ENCODE measurements at places on chromosomes 7 and 10.

DNA sequence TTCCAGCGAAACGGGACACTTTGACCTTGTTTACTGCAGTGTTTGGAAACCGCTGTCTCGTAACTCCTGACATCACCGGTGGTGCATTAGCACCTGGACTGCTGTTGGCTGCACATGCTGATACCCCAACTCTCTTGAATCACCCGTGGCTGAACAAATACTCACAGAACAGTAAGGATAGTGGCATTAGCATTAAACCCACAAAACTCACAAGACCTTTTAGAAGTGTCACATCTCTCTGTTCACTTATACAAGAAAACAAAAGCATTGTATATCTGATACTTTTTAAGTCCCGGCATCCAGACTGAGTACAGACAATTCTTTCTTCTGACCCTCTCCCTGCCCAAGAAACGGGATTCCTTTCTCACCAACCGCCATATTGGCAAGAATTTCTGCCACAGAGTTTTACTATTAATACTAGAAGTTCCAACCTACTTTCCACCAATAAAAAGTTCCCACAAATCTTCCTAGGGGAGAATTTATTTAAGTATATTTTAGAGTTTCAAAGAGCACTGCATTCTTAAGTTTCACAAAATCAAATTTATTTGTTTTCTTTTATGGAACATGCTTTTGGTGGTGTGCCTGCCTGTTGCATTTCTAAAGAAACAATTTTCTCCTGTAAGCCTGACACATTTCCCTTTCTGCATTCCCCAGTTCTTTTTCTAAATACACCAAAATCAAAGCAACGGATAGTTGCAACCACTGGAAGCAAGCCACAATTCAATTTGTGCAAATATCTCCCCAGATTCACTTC, 208.4 kb upstream of the KLF14 start:
- H3K4me3 ChIP-seq, result peak overlapping the region; percentile 80
- H3K27me3 ChIP-seq, result no peaks in the 10 kb centered on the region
- peaks cover 54% of the 10 kb centered on the region for H3K36me3 ChIP-seq
- no peak for DNase-seq

DNA sequence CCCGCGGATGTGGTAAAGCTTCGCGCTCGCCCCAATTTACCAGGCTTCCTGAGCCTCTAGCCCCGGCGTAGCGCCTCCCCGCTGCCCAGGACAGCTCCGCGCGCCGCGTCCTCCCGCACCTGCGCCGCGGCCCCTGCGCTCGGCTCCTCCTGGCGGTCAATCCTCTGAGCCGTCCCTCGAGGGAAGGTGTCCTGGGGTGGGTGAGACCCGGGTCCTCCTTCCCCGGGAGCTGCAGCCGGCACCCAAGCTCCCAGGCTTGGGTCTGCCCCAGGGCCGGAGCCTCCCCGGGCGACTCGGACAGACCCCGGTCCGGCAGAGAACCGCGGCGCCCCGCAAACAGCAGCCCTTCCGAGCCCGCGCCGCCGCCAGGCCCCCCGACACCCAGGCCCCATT, 512 bp downstream of the OSBPL3 start:
- peaks cover 3% of the 10 kb centered on the region for H3K27me3 ChIP-seq
- peak overlapping the region; percentile 68 for H3K27ac ChIP-seq
- peak; percentile 87 for DNase-seq
- peak overlapping the region; percentile 86 for H3K4me3 ChIP-seq

- peaks cover 2% of the 10 kb centered on the region for H3K36me3 ChIP-seq
- H3K4me1 ChIP-seq, result peaks cover 36% of the 10 kb centered on the region
- no peaks in the 10 kb centered on the region for H3K27me3 ChIP-seq
- H3K27ac ChIP-seq, result no peak overlapping the region
Observed at GRCh38 chr10:69181433-69181832, 1.4 kb downstream of the SUPV3L1 start.

- no peak for DNase-seq
- peaks cover 7% of the 10 kb centered on the region for H3K4me1 ChIP-seq
- peaks cover 1% of the 10 kb centered on the region for H3K36me3 ChIP-seq
- H3K27me3 ChIP-seq, result no peaks in the 10 kb centered on the region
- no peak overlapping the region for H3K27ac ChIP-seq
Observed at GRCh38 chr10:1954300-1954699, 217.0 kb upstream of the ADARB2 start.

DNA sequence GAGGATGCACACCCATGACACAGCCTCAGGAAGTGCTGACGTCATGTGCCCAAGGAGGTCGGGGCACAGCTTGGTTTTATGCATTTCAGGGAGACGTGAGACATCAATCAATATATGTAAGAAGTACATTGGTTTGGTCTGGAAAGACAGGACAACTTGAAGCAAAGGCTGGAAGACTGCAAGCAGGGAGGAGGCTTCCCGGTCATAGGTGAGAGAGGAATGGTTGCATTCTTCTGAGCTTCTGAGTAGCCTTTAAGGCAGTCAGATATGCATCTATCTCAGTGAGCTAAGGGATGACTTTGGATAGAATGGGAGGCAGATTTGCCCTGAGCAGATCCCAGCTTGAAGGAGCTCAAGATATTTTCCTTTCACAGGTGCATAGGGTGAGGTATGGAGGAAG, 349.5 kb downstream of the TYW1 start:
- H3K4me1 ChIP-seq, result peaks cover 2% of the 10 kb centered on the region
- no peak for DNase-seq
- peaks cover 18% of the 10 kb centered on the region for H3K36me3 ChIP-seq
- H3K27me3 ChIP-seq, result no peaks in the 10 kb centered on the region

DNA sequence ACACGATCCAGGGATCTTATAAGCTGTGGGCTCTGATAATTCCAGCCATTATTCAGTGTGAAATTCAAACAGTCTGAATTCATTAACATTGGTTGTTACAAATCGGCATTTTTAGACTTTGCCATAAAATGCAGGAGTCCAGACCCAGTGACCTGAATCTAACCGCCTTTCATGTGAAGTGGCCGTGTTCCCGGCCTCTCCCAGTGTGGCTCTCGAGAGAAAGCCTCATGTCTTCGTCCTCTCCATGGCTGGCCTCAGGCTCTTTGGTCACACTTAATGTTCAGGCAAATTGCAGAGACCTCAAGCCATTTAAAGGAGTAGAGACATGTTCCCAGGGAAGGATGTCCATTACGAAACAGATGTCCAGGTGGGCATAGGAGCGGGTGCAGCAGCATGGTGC, 59.3 kb downstream of the CTBP2 start:
- no peaks in the 10 kb centered on the region for H3K36me3 ChIP-seq
- H3K27me3 ChIP-seq, result no peaks in the 10 kb centered on the region
- H3K4me3 ChIP-seq, result no peak overlapping the region

GRCh38 chr10:99374526-99374925, 45.4 kb downstream of the CNNM1 start:
- no peak overlapping the region for H3K4me3 ChIP-seq
- H3K4me1 ChIP-seq, result peaks cover 11% of the 10 kb centered on the region
- H3K27me3 ChIP-seq, result peaks cover 70% of the 10 kb centered on the region
- no peak for DNase-seq

- no peak overlapping the region for H3K27ac ChIP-seq
- peaks cover 2% of the 10 kb centered on the region for H3K36me3 ChIP-seq
- H3K4me1 ChIP-seq, result peaks cover 37% of the 10 kb centered on the region
- no peak for DNase-seq
Observed at GRCh38 chr7:23369695-23370404, 70.7 kb downstream of the MALSU1 start.

- no peak overlapping the region for H3K27ac ChIP-seq
- DNase-seq, result peak; percentile 44
- peak overlapping the region; percentile 66 for H3K4me3 ChIP-seq
- no peaks in the 10 kb centered on the region for H3K36me3 ChIP-seq
Observed at GRCh38 chr10:21173802-21174714, 276.9 kb upstream of the NEBL start.

DNA sequence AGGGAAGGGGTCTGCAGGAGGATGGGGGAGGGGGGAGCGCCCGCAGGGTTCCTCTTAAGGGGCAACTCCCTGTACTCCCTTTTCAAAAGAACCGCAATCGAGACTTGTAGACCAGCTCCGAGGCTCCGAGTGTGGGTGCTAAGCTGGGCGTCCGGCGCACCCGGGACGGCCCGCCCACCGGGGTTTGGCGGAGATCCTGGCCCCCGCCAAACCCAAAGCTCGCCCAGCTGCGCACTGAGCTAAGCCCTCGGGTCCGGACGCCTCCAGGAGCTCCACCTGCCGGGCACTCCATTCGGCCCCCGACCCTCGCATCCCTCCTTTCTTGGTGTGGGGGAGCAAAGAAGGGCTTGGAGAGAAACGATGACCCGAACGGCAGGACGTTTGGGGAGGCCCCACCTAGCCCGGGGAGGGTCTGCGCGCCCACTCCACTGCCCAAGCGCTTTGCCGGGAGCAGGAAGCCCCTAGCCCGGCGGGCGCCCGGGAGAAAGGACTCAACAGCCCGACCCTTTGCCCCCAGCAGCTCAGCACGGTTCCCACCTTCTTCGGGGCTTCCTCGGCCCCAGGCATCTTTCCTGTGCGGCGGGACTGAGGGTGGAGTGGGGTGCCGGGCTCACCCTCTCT, 651 bp downstream of the AFAP1L2 start:
- H3K27me3 ChIP-seq, result peaks cover 55% of the 10 kb centered on the region
- no peaks in the 10 kb centered on the region for H3K36me3 ChIP-seq
- peak overlapping the region; percentile 63 for H3K4me3 ChIP-seq
- no peak overlapping the region for H3K27ac ChIP-seq
- no peak for DNase-seq

Data from activated naive CD8-positive, alpha-beta T cell treated with anti-CD3 and anti-CD28 coated beads, Interleukin-2, amount 10 ng/mL, durations not matched to agents 7 days and 5 days (primary cell).